ENCODE measurements at places on chromosomes 7 and 10. TPM values are rescaled to one million over a fixed set of nuclear protein-coding genes. Genes with fewer than 3 reads are reported as not detected.

GRCh38 chr7:55083206-55083605 is 64.4 kb downstream of the EGFR start:
- peaks cover 17% of the 10 kb centered on the region for H3K4me1 ChIP-seq
- no peak overlapping the region for H3K4me3 ChIP-seq
- H3K36me3 ChIP-seq = no peaks in the 10 kb centered on the region

- no peaks in the 10 kb centered on the region for H3K36me3 ChIP-seq
- no peaks in the 10 kb centered on the region for H3K27me3 ChIP-seq
- peaks cover 42% of the 10 kb centered on the region for H3K4me1 ChIP-seq
- no peak for DNase-seq
- no peak overlapping the region for H3K27ac ChIP-seq
Observed at GRCh38 chr7:151427705-151428377, 12.1 kb downstream of the CRYGN start.

Gene ARPC1A
- total RNA-seq = 62.3 TPM

Gene AMPH
- total RNA-seq = 0.07 TPM

Measured in activated T-cell treated with anti-CD3 and anti-CD28 coated beads, Interleukin-2, amount 50 U/mL, for 72 hours (primary cell).